CD4-positive, alpha-beta T cell treated with Interleukin-10 for 1 hour (primary cell): ENCODE measurements at places on chromosomes 3 and 15.

DNA sequence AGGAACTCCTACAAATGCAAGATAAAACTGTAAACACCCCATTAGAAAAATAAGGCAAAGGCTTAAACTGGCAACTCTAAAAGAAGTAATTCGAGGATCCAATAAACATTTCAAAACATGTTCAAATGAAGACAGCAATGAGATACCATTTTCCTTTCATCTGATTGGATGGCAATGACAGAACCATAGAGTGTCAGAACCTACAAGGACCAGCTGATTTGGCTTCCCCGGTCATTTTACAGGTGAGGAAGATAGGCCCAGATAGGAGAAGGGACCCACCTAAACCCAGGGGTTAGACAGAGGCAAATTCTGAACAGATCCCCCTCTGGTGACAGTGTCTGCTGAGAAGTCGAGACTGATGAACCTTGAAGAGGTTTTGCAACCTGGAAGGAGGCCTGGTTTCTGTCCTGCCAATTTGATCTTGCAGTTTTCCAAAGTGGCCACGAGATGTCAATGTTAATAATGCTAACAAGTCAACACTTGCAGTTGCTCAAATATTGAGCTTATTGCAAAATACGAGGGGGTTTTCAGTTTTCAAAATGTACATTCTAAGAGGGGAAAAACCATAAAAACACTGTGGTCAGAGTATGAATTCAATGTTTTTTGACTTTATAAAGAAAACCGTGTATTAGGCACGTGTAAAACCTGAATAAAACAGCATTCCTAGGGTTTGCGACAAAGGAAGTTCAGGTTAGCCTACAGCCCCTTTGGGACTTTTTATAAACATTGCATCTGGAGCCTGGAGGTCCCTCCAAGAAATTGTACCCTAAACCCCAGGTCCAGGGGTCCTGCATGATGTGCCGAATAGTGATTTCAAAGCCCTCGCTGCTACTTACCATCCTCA is 21.5 kb downstream of the CFAP161 start:
- DNase-seq, result peak; percentile 35

GRCh38 chr15:101062471-101063171 is 143.5 kb downstream of the LRRK1 start:
- DNase-seq, result no peak

DNA sequence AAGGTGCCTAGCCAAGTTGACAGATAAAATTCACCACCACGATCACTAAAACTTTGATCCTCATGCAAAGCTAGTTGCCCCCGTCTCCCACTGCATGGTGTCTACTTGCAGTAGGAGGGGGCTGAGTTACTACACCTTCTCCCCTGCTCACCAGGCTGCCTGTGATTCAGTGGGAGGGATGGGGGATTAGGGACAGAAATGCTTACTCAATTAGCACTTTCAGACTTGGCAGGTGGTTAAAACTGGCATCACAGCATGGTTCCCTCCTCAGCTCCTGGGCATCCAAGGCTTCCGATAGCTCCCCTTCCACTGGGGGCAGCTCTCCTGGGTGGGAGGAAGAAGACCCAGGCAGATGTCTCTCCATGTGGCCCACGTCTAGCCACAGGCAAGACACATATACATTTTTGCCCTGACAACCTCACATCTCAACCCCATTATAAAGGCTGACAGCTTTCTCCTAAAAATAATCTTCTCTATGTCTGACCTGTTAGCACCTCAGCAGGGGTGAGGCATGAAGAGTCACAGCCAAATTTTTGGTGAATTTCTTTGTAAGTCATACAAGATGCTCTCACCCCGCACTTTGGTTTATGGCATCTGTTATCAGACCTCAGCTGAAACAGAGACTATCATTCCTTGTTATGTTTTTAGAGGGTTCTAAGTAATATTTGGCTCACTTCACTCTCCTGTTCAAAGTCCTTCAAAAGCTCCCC is 369.0 kb downstream of the SV2B start:
- no peak for DNase-seq

GRCh38 chr3:184565421-184566211 is 4.0 kb downstream of the EPHB3 start:
- DNase-seq, result no peak

DNA sequence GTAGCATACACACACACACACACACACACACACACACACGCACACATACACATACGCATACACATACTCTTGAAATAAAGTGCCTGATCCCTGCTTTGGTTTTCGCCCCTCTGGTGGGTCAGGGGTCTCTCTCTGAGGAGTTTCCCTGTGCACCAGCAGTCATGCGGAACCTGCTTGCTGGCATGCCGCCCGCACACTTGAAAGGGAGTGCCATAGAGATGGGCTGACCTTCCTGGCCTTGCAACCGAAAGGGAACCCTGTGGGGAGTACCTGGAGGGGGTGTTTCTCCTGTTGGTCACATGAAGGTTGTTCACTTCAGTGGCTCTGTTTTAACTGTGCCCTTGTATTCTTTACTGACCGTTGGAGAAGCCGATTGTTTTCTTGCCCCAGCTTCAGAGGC is 752.3 kb downstream of the NR2F2 start:
- DNase-seq, result no peak

DNA sequence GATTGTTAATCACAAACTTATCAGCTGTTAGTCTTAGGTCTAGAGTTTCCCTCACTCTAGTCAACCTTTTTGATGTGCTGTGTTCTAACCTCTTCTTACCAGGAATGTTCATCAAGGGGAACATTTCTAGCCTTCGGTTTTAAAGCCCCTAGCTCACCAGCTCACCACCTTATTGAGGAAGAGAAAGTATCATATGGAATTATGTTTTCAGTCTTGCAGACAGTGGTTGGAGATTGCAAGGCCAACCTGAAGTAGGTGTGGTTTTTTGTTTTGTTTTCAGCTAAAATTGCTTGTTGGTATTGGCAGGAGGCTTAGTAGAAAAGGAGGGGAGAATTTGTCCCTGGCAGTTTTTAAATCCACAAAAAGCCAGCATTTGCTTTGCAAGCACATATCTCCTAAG is 48.4 kb upstream of the CCDC80 start:
- DNase-seq, result no peak

GRCh38 chr3:128260275-128260674 is 107.0 kb downstream of the EEFSEC start:
- DNase-seq, result no peak

DNA sequence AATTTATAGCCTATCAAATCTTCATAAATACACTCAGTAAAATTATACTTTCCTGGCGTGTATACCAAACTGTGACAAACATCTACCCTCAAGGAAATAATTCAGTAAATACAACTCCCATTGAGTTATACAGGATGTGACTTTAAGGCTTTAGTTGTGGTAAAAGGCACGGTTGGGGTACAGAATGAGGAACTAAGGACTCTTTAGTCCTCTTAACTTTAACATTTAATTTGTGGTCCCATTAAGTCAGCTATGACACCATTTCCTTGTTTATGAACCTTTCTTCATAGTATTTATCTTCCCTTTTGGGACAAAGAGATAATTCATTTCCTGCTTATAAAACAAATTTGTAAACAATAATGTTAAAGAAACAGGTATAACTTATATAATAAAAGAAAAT is 30.2 kb downstream of the IFT80 start:
- peak; percentile 13 for DNase-seq

DNA sequence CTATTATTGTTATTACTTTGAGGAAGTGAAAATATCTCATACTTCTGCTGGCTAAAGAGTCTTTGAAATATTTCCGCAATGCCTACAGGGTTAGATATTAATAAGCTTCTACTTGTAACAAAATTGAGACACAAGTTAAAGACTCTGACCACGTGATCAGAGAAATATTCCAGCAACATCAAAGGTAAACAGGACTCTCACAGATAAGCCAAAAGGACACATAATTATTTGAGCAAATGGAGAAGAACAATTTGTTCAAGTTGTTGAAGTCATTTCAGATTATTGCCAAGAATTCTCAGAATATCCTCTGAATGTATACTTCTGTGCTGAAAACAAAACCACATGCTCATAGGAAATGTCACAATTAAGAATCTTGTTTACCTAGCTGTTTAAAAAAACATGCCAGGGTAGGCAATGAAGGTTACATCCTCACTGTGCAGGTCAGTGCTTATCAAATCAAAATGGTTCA is 225.8 kb upstream of the ALCAM start:
- no peak for DNase-seq

- no peak for DNase-seq
These were observed 58.2 kb downstream of the NR2F2 start for GRCh38 chr15:96388673-96389072.

- peak; percentile 64 for DNase-seq
These were observed 244.1 kb downstream of the SLCO3A1 start for GRCh38 chr15:92097474-92098178.

DNA sequence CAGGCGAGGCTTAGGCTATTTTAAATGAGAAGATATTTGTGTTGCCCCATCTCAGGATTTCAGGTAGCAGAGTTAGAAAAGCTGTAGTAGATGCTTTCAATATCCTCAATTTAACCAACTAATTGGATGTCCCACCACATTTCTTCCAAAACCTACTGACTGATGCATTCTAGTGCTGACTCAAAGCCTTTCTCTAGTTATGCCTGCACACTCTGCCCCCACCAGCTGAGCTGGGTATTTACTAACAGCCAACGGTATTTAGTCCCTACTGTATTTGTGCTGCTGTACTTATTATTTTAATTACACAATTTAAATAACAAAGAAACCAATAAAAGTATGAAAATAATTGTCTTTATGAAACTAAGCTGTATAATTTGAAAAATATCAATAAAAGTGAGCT is 139.5 kb downstream of the OSBPL10 start:
- DNase-seq, result no peak

GRCh38 chr15:42401544-42402454 is 42.5 kb downstream of the CAPN3 start:
- peak; percentile 8 for DNase-seq

- no peak for DNase-seq
These were observed 127.8 kb downstream of the CMSS1 start for GRCh38 chr3:99945328-99945995.

- no peak for DNase-seq
These were observed 101.2 kb downstream of the SEMA5B start for GRCh38 chr3:122926322-122926721.

- DNase-seq, result no peak
These were observed 77.8 kb upstream of the TBC1D5 start for GRCh38 chr3:17820275-17820674.

DNA sequence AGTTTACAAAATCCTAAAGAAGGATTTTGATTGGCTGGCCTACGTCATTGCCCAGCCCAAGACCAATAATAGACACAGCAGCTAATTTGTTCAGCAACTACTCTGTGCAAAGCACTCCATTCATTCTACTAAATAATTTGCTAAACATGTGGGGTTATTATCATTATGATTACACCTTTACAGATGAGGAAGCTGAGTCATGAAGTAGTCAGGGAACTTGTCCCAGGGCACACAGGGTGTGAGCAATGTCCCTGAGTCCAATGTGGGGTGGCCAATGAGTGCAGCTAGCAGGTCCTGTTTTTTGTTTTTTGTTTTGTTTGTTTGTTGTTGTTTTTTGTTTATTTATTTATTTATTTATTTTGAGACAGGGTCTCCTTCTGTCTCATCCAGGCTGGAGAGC is 183.6 kb downstream of the ABHD5 start:
- DNase-seq, result no peak

DNA sequence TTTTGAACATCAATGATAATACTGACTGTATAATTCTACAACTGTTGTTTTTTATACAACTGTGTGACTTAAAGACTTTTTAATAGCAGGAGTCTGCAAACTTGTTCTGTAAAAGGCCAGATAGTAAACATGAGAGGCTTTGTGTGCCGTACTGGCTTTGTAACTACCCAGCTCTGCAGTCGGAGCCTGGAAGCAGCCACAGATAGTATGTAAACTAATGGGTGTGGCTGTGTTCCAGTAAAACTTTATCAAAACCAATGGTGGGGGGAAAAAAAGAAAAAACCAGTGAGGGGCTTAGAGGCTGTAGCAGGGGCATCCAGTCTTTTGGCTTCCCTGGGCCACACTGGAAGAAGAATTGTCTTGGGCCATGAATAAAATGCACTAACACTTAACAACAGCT is 11.9 kb downstream of the ASB7 start:
- DNase-seq, result no peak

DNA sequence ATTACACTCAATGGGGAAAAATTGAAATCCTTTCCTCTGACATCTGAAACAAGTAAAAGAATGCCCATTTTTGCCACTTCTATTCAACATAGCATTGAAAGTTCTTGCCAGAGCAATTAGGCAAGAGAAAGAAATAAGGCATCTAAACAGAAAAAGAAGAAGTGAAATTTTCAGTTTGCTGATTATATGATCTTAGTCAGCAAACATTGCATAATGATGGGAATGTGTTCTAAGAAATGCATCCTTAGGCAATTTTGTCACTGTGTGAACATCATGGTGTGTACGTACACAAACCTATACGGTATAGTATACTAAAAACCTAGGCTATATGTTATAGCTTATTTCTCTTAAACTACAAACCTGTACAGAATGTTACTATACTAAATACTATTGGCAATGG is 278.0 kb downstream of the CGGBP1 start:
- DNase-seq, result no peak

GRCh38 chr15:47732248-47732647 is 14.9 kb downstream of the SEMA6D start:
- DNase-seq, result no peak

- DNase-seq, result peak; percentile 16
These were observed 393.0 kb downstream of the IGSF11 start for GRCh38 chr3:118641608-118642007.

- no peak for DNase-seq
These were observed 246.8 kb downstream of the NR1D2 start for GRCh38 chr3:24191801-24192403.

GRCh38 chr3:47430606-47431005 is 45.1 kb downstream of the SCAP start:
- no peak for DNase-seq

GRCh38 chr3:156910022-156910421 is 83.9 kb downstream of the LEKR1 start:
- DNase-seq, result no peak

DNA sequence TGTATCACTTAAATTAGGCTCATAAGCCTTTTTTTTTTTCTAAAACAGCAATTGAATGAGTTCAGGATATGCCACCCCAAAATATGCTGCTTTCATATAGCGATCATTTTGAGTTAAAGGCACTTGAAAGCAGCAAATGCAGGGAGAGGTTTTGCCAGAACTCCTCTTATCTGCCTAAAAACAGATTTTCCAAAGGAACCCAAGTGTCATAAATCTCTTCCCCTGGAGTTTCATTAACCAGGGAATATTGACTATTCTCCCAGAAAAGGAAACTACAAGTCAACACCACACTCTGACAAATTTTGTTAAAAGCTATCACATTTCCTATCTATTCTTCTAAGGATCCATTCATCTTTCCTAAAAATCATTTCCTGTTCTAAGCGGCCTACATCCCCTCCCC is 11.3 kb downstream of the DNAAF4 start:
- no peak for DNase-seq

- DNase-seq, result peak; percentile 54
These were observed 781 bp downstream of the TRNT1 start for GRCh38 chr3:3127432-3128010.

DNA sequence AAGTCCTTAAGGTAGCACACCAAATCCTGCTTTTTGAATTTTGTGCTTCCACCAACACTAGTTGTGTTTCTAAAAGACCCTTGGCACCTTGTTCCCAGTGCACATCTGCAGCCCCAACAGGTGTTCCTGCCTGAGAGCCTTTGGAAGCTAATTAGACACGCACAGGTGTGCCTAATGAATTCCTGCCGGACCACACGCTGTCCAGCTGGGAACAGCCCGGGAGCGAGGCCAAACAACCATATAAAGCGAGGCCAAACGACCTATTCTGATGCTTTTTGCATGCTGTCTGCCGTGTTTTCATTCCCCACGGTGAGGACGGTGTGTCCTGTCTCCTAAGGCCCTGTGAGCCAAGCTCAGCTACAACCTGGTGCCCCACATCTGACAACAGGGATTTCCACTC is 99.5 kb downstream of the ATG7 start:
- DNase-seq, result no peak

GRCh38 chr3:12230406-12230805 is 58.5 kb upstream of the PPARG start:
- DNase-seq, result no peak
